ENCODE measurements at places on chromosomes 12 and 14. TPM values are rescaled to one million over a fixed set of nuclear protein-coding genes. Genes with fewer than 3 reads are reported as not detected.

DNA sequence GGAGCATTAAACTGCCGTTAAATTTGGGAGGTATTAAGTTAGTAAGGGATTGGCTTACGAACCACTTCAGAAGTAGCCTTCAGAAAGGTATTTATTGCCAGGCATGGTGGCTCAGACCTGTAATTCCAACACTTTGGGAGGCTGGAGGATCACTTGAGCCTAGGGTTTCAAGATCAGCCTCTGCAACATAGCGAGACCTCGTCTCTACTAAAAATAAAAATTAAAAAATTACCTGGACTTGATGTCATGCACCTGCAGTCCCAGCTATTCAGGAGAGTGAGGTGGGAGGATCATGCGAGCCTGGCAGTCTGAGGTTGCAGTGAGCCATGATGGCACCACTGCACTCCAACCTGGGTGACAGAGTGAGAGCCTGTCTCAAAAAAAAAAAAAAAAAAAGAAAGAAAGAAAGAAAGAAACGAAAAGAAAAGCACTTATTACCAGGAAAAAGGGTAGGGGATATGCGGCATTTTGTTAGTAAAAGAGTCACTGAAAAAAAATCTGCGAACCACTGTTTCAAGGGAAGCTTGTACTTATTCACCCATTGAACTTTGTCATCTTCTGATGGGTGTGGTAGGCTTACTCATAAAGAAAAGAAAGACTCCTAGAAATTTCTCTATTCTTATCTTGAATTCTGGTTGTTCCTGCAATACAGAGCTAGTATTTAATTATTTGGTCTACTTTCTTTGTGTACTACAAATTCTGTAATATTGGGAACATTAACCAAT is 33.6 kb upstream of the PLEKHA5 start:
- no peak for DNase-seq

INSM2 gene
- 0.02 TPM for polyA plus RNA-seq

DNA sequence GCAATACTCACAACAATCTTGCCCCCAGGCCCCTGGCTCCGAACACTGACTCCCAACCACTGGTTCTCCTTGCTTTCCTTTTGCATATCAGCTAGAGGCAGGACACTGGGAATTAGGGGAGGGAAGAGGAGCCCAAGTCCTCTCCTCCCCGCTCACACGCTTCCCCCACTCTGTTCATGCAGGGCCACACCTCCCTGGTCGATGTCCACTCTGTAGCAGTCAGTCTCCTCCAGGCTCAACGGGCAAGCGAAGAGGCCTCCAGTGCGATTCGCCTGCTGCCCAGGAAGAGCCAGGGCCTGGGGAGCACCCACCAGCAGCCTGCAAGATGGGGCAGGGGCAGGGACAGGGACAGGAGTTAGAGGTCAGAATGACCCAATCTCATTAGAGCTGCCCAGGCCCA is 4.8 kb downstream of the ITGA7 start:
- DNase-seq: no peak

- peak; percentile 32 for DNase-seq
Observed at GRCh38 chr14:35818346-35819115, 7.6 kb upstream of the BRMS1L start.

- DNase-seq: no peak
Observed at GRCh38 chr12:14699923-14700322, 3.5 kb upstream of the GUCY2C start.

ERG28 gene
- 39.3 TPM for polyA plus RNA-seq

LAG3 gene
- 1.7 TPM for polyA plus RNA-seq

- no peak for DNase-seq
Observed at GRCh38 chr14:31510222-31510621, 22.4 kb upstream of the GPR33 start.

- DNase-seq: no peak
Observed at GRCh38 chr14:39023939-39024871, 78.8 kb downstream of the SEC23A start.

GRCh38 chr12:98360401-98360800 is 155.0 kb upstream of the TMPO start:
- DNase-seq: no peak

GRCh38 chr12:27614866-27615265 is 81.4 kb upstream of the REP15 start:
- no peak for DNase-seq

GRCh38 chr14:98919434-98919833 is 352.6 kb downstream of the BCL11B start:
- no peak for DNase-seq

- no peak for DNase-seq
Observed at GRCh38 chr14:49598189-49598484, 603 bp upstream of the LRR1 start.

PIWIL1 gene
- polyA plus RNA-seq: not detected

All from lung (tissue), 17 donors.